Naive thymus-derived CD8-positive, alpha-beta T cell (primary cell): ENCODE measurements at places on chromosomes 11 and 22. TPM values are rescaled to one million over a fixed set of nuclear protein-coding genes. Genes with fewer than 3 reads are reported as not detected.

DAGLA gene
- total RNA-seq, result 0.13 TPM

PKNOX2 gene
- not detected for total RNA-seq

OR51B4 gene
- not detected for total RNA-seq

OR5P2 gene
- not detected for total RNA-seq

PRRG4 gene
- total RNA-seq, result not detected

- peaks cover 16% of the 10 kb centered on the region for H3K4me1 ChIP-seq
- peak overlapping the region; percentile 79 for H3K4me3 ChIP-seq
- H3K27ac ChIP-seq, result peak overlapping the region; percentile 57
- peaks cover under 1% of the 10 kb centered on the region for H3K36me3 ChIP-seq
These were observed 108.8 kb upstream of the CD44 start for GRCh38 chr11:35029979-35030682.

DNA sequence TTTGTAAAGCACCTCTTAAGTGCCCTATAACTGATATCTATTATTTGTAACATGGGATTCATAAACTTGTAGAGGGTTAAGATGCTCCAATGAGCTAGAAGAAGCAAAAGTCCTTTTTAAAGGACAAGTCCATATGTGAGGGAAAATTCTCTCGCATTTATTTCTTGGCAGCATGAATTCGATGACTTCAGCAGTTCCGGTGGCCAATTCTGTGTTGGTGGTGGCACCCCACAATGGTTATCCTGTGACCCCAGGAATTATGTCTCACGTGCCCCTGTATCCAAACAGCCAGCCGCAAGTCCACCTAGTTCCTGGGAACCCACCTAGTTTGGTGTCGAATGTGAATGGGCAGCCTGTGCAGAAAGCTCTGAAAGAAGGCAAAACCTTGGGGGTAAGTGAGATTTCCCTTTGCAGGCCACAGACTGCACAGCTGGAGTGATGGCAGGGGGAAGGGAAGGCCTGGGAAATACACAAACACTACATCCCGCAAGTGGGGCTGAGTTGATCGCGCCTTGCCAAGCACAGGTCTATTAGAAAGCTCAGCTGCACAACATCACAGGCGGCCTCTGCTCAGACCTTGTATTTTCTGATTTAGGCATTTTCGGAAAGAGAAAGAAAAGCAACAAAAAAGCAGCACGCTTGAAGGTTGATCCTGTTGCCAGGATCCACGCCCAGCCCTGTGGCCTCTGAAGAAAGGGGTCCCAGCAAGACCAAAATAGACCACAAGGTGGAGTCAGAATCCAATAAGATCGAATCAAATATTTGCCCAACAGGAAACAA, 1.5 kb downstream of the MS4A8 start:
- no peaks in the 10 kb centered on the region for H3K36me3 ChIP-seq
- no peak overlapping the region for H3K4me3 ChIP-seq
- H3K27me3 ChIP-seq, result no peaks in the 10 kb centered on the region
- DNase-seq, result no peak
- H3K4me1 ChIP-seq, result no peaks in the 10 kb centered on the region
- no peak overlapping the region for H3K27ac ChIP-seq

GRCh38 chr11:2301631-2302305, at the start of the genes C11orf21 and TSPAN32:
Gene C11orf21 (minus strand): TSS chr11:2301918. CDS start chr11:2301808, 110 bp downstream.
Gene TSPAN32 (plus strand): TSS chr11:2302013. CDS start chr11:2302150, 137 bp downstream.
- DNase-seq, result peak; percentile 77
- no peaks in the 10 kb centered on the region for H3K27me3 ChIP-seq
- peak within 1 kb of the TSS; percentile 94 for H3K27ac ChIP-seq
- peak within 1 kb of the TSS; percentile 93 for H3K4me3 ChIP-seq
- peaks cover 6% of the 10 kb centered on the region for H3K36me3 ChIP-seq
- H3K4me1 ChIP-seq, result peaks cover 76% of the 10 kb centered on the region

GRCh38 chr22:30422481-30423300, 2.9 kb upstream of the MTFP1 start:
- H3K36me3 ChIP-seq, result peaks cover 6% of the 10 kb centered on the region
- H3K4me1 ChIP-seq, result peaks cover 28% of the 10 kb centered on the region
- H3K4me3 ChIP-seq, result peak overlapping the region; percentile 92
- no peak for DNase-seq
- H3K27ac ChIP-seq, result peak overlapping the region; percentile 97

DNA sequence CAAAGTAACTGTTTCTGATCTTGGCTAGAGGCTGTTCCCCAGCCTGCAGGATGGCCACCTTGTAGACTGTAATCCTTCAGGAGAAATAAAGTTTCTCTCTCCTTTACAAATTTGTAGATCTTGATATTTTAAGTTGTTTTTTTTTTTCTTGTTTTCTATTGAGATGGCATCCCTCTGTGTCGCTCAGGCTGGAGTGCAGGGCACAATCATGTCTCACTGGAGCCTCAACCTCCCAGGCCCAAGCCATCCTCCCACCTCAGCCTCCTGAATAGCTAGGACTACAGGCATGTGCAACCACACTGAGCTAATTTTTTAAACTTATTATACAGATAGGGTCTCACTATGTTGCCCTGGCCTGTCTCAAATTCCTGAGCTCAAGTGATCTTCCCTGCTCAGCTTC, 389.8 kb upstream of the LRRC4C start:
- DNase-seq, result no peak
- no peak overlapping the region for H3K27ac ChIP-seq

GRCh38 chr11:67289651-67290479, 762 bp downstream of the ANKRD13D start:
- peak overlapping the region; percentile 93 for H3K27ac ChIP-seq
- H3K4me3 ChIP-seq, result peak overlapping the region; percentile 93
- no peak for DNase-seq
- peaks cover 24% of the 10 kb centered on the region for H3K4me1 ChIP-seq
- H3K27me3 ChIP-seq, result no peaks in the 10 kb centered on the region

DNA sequence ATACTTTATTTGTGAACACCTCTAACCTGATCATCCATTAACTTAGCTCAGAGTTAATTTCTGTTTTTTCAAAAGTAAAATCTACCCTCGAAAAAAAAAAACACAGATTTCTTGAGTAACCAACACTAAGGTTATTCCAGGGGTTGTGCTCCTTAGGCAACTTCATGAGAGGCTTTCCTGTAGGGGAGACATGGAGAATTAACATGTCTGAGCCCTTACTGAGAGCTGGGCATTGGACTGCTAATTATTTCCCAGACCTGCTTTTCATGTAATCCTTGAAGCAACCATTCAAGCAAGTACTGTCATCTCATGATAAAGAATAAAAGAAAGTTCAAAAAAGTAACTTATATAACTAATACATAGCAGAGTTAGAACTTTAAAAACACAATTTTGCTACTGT, 13.5 kb upstream of the UPB1 start:
- H3K27me3 ChIP-seq, result no peaks in the 10 kb centered on the region
- no peak overlapping the region for H3K4me3 ChIP-seq
- no peak for DNase-seq
- peaks cover 6% of the 10 kb centered on the region for H3K4me1 ChIP-seq
- no peaks in the 10 kb centered on the region for H3K36me3 ChIP-seq

GRCh38 chr22:22248878-22249277, 4.3 kb downstream of the VPREB1 start:
- peak overlapping the region; percentile 76 for H3K27ac ChIP-seq
- H3K36me3 ChIP-seq, result no peaks in the 10 kb centered on the region
- H3K4me3 ChIP-seq, result no peak overlapping the region
- peaks cover 28% of the 10 kb centered on the region for H3K4me1 ChIP-seq
- DNase-seq, result peak; percentile 19
- peaks cover 10% of the 10 kb centered on the region for H3K27me3 ChIP-seq

GRCh38 chr11:82899957-82900276, 313 bp downstream of the PRCP start:
- H3K36me3 ChIP-seq, result peaks cover 2% of the 10 kb centered on the region
- no peak for DNase-seq
- H3K27me3 ChIP-seq, result no peaks in the 10 kb centered on the region
- peak overlapping the region; percentile 100 for H3K27ac ChIP-seq
- peak overlapping the region; percentile 100 for H3K4me3 ChIP-seq
- H3K4me1 ChIP-seq, result peaks cover 29% of the 10 kb centered on the region

DNA sequence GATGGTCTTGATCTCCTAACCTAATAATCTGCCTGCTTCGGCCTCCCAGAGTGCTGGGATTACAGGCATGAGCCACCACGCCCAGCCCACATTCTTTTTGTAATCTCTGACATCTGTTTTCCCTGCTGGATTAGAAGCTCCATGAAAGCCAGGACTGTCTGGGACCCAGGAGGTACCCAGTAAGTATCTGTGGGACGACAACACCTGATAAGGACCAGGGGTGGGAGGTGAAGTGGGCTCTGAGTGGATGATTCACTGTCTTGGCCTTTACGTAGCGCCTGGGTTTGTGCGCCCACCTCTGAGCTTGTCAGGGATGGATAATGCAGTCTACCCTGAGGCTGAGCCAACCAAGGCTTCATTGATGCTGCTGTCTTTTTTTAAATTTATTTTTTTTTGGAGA, 118.8 kb downstream of the ABTB2 start:
- H3K36me3 ChIP-seq, result no peaks in the 10 kb centered on the region
- no peak for DNase-seq
- no peak overlapping the region for H3K27ac ChIP-seq
- peaks cover 9% of the 10 kb centered on the region for H3K4me1 ChIP-seq

GRCh38 chr11:95461858-95462257, 230.9 kb upstream of the SESN3 start:
- H3K4me3 ChIP-seq, result no peak overlapping the region
- no peaks in the 10 kb centered on the region for H3K4me1 ChIP-seq
- no peaks in the 10 kb centered on the region for H3K36me3 ChIP-seq

DNA sequence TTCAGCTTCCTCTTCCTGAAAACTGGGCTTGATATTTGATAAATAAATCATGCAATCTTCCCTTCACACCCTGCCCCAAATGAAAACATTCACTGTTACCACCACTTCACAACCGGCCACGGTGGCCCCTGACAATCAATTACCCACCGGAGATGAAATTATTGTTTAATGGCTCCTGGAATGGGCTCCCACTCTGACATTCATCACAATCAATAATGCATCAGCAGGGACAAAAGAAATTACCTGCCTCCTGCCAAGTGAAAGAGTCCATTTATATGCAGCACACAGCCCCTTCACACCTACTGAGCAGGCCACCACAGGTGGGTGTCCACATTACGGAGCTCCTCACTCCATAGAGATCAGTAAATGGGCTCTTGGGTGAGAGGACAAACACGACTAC, 193.5 kb upstream of the SNX19 start:
- no peak overlapping the region for H3K27ac ChIP-seq
- no peaks in the 10 kb centered on the region for H3K36me3 ChIP-seq
- H3K27me3 ChIP-seq, result no peaks in the 10 kb centered on the region
